ACHN (cell line): ENCODE measurements at places on chromosomes 16 and 17.

DNA sequence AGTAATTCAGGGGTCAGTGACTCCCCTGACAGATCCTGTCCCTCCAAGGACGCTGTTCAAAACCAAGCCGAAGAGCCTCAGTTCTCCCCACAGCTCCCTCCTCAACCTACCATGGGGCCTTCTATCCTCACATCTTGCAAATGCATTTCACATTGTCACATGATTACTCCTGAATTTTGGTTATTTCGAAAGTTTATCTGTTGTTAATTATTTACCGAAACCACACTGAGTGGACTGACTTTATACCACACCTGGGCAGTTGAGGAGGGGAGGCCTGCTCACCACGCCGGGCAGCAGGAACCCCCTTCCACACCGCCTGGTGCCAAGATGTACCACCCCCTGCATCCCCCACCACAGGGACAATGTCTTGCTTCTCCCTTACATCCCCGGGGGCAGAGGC lies 4.7 kb downstream of the TIMP2 start:
- no peak for DNase-seq

DNA sequence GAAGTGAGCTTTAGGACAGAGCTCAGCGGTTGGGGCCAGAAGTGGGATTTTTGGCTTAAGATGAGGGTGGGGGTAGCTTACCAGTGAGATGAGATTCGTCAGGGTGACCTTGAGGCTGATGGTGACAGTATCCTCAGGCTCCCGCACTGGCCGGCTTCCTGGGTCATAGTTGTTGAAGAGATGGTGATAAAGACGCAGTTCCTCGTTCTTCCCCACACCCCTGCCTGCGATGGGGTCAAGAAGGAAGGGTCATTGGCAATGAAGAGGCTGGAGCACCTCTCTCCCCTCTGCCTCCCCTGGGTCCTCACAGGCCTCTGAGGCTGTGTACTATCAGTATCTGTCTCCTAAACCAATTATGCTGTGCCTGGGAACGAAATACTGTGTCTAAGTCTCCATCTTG lies 358 bp downstream of the CHRNE start:
- no peak for DNase-seq

GRCh38 chr17:76543482-76543825 lies 3.6 kb downstream of the PRCD start:
- DNase-seq = no peak

GRCh38 chr17:2222901-2223616 lies 80.5 kb downstream of the SMG6 start:
- DNase-seq = no peak

DNA sequence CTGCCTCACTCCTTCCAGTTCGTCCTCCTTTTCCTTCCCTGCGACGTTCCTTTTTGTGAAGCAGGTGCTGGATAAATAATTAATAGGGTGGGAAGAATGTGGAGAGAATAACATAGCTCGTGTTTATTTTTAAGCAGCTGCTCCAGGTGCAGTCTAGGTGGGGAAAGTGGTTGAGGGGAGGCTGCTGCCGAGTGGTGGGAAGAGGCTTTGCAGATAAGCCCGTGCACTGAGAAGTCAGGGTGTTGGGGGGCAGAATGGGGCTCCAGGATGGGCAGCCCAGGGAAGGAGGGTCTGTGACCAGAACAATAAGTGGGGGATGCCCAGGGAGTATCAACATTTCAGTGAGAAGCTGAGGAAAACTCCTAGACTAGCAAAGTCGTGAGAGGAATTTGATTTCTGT lies 300.5 kb downstream of the CPPED1 start:
- no peak for DNase-seq

DNA sequence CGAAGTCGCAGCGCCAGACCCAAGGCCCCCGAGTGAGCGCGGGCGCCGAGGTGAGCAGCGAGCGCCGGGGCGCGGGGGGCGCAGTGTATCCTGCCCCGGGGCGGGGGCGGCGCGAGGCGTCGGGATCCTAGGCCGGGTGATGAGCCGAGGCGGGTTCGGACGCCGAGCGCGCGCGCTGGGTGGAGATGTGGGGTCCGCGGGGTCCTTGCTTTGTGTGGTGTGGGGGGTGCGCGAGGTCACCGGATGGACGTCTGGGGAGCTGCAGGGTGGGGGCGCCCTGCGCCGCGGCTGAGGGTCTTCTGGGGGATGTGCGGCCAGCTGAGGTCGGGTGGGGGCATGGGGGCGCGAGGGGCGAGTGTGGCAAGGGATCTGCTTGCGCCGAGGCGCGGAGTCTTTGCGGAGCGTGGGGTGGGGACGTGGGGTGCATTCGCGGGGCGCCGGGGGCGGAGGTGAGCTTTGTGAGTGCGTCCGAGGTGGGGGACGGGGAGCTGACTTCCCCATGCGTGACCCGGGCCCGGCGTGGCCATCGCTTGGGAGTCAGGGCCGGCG lies 560 bp downstream of the RAI1 start:
- DNase-seq = peak; percentile 44

DNA sequence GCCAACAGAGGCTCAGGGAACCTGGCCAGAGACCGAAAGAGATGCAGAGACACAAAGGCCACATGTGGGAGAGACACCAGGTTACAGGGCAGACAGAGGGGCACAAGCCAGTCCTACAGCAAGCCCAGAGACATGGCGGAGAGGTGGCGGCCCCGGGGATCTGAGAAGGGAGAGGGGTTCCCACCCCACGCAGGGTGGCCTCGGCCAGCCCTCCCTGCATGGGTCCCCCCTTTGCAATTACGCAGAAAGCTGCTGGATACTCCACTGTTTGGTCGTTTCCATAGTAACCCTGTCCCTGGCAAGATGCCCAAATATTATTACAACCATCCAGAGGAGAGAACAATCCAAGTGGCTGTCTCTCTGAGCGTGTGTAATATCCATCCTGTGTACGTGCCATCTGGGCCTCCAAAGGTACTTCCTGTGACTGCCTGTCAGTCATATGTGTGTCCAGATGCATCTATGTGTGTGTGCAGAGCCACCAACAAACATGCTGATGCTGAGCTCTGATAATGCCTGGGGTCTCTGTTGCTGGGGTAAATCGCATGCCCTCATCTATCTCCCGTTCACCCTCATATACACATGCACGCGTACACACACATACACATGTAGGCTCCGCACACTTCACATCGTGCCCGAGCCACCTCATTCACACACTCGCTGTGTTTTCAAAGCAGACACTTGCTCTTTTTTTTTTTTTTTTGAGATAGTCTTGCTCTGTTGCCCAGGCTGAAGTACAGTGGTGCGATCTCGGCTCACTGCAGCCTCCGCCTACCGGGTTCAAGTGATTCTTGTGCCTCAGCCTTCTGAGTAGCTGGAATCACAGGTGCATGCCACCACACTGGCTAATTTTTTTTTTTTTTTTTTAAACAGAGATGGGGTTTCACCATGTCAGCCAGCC lies 5.5 kb downstream of the PCGF2 start:
- DNase-seq = no peak

GRCh38 chr17:6177941-6178694 lies 107.9 kb downstream of the WSCD1 start:
- no peak for DNase-seq

GRCh38 chr16:28604186-28604565 lies 5.7 kb downstream of the SULT1A1 start:
- DNase-seq = no peak

DNA sequence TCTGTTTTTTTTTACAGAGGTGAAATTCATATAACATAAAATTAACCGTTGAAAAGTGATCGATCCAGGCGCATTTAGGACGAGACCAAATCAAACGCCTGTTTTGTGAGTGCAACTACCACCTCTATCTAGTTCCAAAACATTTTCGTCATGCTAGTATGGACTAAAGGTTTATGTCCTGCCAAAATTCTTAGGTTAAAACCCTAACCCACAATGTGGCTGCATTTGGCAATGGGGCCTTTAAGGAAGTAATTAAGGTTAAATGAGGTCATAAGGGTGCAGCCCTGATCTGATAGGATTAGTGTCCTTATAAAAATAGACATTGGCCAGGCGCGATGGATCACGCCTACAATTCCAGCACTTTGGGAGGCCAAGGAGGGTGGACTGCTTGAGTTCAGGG lies 32.8 kb upstream of the RCVRN start:
- no peak for DNase-seq
